ENCODE measurements at places on chromosomes 12 and 14.
A peak's percentile ranks its signal among the peaks of the same experiment; 100 is the strongest.

DNA sequence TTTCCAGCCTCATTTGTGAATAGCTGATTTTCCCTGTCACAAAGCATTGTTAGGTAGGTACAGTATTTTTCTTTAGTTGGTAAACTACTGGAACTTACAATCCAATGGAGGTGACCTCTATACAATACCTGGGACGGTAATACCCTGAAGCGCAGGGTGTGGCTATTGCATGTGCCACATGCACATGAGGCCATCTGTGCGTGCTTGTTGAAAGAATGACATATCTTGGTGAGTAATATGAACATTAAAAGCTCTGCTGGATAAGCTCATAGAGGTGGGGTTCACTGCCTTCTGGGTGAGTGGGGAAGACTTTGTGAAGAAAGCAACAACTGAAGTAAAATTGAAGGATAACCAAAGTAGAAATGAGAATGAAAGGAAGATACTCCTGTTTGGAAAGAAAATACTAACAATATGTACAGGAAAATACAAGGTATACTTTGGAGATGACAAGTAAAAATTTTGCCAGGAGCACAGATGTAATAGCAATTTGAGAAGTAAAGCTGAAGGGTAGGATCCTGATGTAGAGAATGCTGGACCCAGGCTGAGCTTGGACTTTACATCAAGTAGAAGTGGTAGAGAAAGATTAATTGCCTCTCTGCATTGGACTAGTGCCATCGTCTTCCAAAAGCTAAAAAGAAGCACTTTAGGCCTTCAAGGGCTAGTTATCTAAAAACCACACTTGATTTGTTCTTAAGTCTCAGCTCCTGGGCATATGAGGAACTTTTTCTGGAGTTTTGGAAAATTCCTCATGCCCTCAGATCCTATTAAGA, 97.1 kb downstream of the SLC38A6 start:
- no peak for DNase-seq

GRCh38 chr12:5438671-5439200, 6.8 kb downstream of the NTF3 start:
- DNase-seq: no peak

DNA sequence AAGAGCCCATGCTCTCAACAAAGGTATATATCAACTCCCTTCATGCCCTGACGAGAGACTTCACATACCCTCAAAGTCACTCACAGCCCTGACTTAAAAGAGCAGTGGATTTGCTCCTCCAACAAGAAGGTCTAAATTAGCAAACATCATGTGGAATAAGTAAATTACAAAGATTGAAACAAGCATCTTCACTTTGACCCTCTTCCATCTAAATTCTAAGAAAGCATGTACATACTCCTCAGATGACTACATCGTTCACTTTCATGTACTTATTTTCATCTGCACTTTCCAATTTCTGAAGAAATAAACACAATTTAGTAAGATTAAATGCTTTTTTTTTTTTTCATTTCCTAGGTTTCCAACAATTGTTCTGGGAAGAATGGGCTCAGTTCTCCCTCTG, 38.6 kb upstream of the KRR1 start:
- no peak for DNase-seq

DNA sequence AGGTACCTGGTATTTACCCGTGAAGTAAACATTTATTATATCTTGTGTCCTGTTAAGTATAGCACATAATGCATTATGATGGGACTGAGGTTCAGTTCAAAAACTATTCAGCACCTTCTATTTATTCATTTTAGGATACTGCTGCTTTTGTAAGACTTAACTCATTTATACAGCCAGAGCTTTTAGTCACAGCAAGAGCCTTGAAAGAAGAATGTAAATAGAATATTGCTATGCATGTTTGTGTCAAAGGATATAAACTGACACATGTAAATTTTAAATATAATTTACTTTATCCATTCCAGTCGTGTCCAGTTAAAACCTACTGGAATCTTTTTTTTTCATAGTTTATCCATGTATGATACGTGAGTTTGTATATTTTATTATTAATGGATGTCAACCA, 168.8 kb downstream of the FUT8 start:
- no peak for DNase-seq

- DNase-seq: no peak
Observed at GRCh38 chr12:26317942-26318575, 122.7 kb downstream of the SSPN start.

DNA sequence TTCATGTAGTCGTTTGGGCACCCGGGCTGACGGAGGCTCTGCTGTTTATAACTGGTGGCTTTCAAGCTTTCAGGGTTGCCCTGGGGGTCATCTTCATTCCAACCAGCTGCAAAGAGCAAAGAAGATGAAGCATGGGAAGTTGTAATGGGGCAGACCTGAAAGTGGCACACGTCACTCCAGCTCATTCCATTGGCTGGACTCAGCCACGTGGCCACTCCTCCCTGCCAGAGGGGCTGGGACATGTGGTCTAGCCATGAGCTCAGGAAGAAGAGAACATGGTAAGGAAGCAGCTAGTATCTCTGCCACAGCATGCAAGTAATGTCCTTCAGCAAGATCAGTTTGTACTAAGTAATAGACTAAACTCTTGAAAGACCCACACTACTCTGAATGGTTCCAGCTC, 51.7 kb upstream of the FERMT2 start:
- DNase-seq: no peak

GRCh38 chr12:112308161-112308560, 74.1 kb downstream of the HECTD4 start:
- no peak for DNase-seq

- DNase-seq: no peak
Observed at GRCh38 chr14:97180304-97181200, 383.4 kb downstream of the VRK1 start.

DNA sequence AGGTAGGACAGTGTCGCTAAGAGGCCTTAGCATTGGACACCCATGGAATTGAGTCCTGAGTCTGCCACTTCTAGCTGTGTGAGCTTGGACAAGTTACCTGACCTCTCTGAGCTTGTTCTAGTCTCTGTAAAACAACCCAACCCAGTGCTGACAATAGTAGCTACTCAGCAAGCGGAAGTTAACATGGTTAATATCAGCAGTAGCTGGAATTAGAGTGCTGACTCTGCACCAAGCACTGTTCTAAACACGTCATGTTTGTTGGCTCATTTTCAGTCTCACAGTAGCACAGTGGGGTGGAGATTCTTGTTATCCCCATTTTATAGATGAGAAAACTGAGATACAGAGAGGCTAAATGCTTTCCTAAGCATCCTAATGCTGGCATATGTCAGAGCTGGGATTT, 47.5 kb upstream of the RIN3 start:
- DNase-seq: no peak

DNA sequence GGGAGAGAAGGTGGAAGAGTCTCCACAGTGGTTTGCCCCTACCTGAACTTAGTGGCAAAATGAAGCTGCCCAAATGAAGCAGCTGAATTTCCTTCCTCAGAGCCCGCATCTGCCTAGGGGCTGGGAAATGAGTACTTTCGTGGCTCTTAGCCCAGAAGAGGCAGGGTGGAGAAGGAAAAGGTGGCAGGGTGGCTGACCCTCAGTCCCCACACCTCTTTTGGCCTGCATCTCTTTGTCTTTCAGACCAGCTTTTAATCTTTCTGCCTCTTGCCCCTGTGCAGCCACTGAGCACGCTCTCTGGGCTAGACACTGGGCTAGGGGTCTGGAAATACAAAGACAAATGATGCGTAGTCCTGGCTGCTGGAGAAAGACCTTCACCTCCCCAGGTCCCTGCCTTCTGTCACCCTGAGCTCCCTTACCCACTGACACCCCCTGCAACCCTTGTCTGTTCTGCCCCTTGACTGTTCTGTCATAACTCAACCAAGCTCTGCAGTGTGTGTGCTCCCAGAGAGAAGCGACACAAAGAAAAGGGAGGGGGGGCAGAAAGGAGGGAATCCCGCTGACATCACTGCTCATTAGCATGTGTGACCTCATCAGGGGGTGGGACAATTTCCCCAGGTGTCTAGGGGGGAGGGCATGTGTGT, 371 bp upstream of the REM2 start:
- peak; percentile 25 for DNase-seq

GRCh38 chr12:27396216-27396815, 50.2 kb upstream of the SMCO2 start:
- no peak for DNase-seq

GRCh38 chr12:94571556-94571955, 78.8 kb downstream of the TMCC3 start:
- DNase-seq: no peak

- DNase-seq: no peak
Observed at GRCh38 chr14:70333289-70333688, 26.2 kb downstream of the COX16 start.

DNA sequence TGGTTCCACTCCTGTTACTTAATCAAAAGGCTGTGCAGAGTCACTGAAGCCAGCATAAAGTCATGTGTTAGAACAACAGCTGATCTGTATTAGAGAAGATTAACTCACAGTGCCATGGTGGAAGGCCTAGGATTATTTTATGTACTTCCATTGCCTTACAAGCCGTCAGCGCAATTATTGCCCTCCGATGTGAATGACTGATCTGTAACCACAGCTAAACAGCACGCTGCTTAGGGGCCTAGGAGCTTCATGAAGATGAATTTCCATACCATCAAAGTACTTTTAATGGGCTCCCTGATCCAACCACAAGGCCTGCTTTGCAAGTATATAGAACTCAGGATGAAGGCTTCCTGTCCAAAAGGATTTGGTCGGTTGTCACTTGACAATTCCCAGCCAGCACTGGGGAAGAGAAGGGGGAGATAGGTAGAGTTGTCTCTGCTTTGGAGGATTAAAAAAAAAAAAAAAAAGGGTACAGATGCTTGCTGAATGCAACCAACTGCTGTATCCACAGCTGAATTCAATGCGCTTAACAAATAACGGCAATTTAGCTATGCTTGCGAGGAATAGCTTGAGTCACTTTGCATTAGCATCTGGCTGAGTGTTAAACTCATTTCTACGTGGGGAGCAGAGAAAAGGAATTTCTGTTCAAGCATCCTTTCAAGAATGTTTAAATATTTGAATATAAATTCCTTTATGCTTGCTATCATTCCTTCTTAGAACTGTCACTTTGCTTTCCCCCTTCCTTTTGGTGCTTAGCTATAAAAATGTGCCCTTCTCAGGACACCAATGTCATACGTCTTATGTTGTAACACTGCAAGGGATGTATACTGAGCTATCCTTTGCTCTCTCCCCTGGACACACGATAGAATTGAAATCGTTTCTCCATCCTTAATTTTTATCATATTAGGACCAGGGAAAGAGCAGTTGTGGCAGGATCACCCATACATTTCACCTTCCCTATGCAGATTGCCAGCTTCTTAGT, 387.8 kb downstream of the SOX5 start:
- no peak for DNase-seq

- DNase-seq: no peak
Observed at GRCh38 chr14:105508601-105509000, 17.6 kb downstream of the TEDC1 start.

DNA sequence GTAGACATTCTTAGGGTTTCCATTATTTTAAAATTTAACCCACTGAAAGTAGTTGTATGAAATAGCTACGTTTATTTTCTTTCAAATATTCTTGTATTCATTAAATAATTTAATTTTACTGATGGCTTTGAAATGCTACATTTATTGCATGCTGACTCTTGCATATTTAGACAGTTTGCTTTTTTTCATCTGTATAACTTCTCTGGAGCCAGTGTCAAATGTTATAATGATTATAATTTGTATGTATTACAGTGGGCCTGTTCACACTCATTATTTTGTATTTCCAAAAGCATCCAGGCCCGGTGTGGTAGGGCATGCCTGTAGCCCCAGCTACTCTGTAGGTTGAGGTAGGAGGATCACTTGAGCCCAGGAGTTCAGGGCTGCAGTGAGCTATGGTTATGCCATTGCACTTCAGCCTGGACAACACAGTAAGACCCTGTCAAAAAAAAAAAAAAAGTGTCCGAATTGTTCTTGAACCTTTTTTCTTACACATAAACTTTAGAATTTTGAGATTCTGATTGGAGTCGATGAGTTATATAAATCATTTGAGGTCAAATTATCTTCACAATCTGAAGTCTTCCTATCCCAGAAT, 905 bp downstream of the ZNF84 start:
- DNase-seq: no peak

DNA sequence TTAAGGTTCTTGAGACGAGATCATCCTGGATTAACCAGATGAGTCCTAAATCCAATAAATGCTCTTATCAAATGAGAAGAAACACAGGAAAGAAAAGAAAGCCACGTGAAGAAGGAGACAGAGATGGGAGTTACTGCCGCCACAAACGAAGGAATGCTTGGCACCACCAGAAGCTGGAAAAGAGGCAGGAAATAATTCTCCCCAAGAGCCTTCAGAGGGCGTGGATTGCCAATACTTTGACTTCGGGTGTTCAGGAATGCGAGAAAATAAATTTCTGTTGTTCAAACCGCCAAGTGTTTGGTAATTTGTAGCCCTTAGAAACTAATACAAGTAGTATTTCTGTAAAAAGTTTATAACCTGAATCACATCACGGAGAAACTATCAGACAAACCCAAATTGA, 31.3 kb downstream of the ABCD2 start:
- DNase-seq: no peak

- DNase-seq: no peak
Observed at GRCh38 chr14:103122947-103123633, at the start of gene TNFAIP2. TNFAIP2 (plus strand) TSS chr14:103123461; CDS start chr14:103126458, 2,997 bp downstream.

- no peak for DNase-seq
Observed at GRCh38 chr12:130706885-130707570, 9.1 kb downstream of the RIMBP2 start.

DNA sequence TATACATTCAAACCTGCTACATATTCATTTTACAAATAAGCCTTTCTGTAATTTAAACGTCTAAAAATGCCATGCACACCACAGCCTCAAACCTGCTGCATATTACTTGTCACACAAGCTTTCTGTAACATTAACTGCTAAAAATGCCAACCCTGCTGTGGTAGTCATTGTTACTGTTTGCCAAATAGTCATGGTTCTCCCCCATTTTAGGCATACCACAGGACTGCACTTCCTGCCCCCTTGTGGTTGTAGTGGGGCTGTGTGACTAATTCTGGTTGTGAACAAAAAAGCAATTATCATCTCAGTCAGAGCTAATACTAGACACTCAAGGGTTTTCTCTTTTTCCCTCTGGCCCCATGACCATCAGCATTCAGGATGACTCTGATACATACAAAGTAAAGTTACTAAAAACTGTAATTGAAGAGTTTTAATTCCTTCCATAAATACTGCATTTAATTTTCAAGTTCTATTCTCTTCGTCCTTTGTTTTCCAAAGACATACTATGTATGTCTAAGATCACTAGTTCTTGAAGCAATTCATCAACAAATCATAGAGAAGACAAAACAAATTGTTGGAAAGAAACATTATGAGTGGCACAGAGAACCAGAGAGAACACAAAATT, 5.7 kb upstream of the SLC35F4 start:
- DNase-seq: no peak

GRCh38 chr14:92687681-92688433, 60.6 kb downstream of the LGMN start:
- no peak for DNase-seq

DNA sequence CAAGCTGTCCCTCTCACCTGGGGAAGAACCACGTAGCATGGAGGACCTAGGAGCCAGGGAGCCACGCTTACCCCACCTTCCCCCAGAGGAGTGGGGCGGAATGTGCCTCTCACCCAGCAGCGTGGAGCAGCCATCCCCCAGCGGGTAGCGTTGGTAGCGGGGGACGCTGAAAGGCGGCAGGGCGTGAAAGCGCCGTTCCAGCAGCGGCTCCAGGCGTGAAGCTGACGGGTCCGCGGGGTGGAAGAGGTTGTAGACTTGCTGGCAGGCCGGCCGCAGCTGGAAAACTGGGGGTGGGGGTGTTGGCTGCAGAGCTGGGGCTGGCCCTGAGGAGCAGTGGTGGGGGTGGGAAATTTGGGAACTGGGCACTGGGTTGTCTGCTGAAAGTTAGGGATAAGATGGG, 11.9 kb downstream of the ARL6IP4 start:
- DNase-seq: no peak
